ENCODE measurements at places on chromosomes 3 and 15.

DNA sequence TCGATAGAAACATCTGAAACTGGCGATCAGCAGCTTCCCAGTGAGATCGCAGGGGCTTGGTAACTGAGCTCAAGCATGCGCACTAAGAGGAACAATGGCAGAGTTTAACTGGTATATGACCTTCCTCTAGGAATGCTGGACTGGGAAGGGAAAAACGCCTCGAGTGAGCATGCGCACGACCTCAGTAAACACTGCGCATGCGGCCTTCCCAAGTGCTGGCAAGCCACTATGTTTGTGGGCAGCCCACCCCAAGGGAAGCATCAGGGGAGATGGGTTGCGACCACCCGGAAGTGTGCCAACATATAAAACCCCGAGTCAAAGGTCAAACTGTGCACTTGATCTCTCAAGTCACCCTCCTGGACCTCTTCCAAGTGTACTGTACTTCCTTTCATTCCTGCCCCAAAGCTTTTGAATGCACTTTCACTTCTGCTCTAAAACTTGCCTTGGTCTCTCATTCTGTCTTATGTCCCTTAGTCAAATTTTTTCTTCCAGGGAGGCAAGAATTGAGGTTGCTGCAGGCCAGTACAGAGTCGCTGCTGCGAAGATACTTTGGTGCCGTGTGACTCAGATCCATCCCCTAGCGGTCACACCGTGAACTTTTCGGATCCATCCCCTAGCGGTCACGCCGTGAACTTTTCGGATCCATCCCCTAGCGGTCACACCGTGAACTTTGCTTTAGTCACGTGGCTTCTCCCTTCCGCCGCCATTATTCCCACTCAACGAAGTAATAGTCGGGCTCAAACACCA, 243.3 kb downstream of the FAM43A start:
- no peak for DNase-seq

GRCh38 chr3:108153451-108153981, 62.7 kb upstream of the CD47 start:
- DNase-seq, result peak; percentile 49

DNA sequence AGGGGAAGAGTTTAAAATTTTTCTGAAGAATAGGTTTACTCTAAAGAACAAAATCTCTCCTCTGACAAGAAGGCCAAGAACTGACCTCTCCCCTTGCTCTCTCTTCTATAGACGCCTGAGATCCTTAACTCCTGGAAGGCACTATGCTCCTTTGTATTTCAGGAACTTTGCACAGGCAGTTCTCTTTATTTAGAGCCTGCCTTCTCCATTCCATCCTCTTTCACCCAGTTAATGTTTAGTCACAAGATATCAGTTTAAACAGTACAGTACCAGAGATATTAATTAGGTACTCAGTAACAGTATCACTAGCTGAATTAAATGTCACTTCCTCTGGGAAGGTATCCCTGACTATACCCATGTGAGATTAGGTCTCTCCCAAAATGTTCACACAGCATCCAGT, 33.5 kb downstream of the HERC1 start:
- no peak for DNase-seq

GRCh38 chr3:195069501-195070251, 201.3 kb downstream of the XXYLT1 start:
- DNase-seq, result no peak

GRCh38 chr3:22276351-22276750, 525.3 kb upstream of the ZNF385D start:
- DNase-seq, result no peak

DNA sequence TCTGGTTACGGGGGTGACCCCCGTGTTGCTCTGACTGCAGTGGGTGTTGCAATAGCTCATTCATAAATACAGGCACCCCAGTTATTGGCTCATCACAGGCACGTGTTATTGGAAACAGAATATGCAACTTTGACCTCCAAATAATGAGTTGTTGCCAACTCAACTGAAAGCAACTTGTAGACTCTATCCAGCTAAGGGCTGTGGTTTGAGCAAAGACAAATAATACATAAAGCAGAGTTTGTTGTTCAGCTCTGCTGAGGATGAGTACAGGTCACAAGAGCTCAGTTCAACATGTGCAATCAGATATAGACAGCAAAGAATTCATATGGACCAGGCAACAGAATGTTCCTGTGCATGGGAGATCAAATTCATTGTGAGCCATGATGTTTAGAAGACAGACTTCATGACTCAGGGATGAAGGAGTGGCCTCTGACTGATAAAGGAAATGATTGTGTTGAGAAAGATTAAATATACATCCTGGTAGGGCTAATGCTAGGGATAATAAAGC, 87.6 kb upstream of the LRIG1 start:
- no peak for DNase-seq

GRCh38 chr3:195771646-195772300, 40.0 kb downstream of the MUC4 start:
- DNase-seq, result no peak

DNA sequence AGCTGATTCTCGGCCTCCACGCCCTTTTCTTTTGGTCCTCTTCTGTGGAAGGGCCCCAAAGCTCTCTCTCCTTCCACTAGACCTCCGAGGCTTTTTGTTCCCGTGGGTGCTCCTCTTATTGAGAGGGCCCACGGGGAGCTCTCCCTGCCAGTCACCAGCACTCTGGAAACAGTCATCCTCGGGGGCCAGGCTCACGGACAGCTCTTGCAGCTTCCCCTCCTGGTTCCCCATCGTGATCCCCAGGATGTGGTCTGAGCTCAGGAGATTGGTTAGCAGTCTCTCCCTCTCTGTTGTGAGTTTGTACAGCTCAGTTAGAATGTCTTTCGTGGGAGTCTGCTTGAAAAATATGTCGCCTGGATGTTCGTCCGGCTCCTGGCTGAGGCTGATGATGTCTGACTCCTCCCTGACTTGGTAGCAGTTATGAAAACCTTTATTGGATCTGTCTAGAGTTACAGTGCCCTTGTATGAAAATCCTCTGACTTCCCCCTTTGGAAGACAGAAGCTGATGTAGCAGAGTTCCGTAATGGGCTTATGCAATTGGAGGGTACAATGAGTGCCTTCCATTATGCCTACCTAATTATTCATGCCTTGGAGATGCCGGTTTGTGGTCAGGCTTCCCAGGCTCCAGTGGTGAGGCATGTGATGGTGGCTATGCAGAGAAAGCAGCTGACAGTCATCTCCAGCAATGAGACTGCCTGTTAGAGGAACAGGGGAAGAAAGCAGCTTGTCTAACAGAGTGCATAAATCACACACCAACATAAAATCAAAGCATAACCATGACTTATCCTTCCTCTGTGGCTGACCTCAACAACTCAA, 40.0 kb downstream of the FMN1 start:
- peak; percentile 96 for DNase-seq

DNA sequence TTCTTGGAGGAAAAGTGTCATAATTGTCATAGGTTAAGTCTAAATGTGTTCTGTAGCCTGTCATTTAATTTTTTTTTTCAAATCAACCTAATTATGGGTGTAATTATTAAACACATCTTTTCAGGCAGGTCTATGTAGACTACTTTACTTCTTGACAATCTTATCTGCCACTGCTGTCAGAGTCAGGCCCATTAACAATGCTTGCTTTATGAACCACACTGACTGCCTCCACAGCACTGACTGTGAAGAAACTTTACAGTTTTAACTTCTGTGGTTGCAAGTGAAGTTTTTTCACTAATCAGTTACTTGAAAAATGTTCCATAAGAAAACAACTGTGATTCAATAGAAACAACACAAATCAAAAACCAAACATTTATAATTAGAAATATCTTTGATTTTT, 407.8 kb downstream of the PLCL2 start:
- DNase-seq, result no peak

DNA sequence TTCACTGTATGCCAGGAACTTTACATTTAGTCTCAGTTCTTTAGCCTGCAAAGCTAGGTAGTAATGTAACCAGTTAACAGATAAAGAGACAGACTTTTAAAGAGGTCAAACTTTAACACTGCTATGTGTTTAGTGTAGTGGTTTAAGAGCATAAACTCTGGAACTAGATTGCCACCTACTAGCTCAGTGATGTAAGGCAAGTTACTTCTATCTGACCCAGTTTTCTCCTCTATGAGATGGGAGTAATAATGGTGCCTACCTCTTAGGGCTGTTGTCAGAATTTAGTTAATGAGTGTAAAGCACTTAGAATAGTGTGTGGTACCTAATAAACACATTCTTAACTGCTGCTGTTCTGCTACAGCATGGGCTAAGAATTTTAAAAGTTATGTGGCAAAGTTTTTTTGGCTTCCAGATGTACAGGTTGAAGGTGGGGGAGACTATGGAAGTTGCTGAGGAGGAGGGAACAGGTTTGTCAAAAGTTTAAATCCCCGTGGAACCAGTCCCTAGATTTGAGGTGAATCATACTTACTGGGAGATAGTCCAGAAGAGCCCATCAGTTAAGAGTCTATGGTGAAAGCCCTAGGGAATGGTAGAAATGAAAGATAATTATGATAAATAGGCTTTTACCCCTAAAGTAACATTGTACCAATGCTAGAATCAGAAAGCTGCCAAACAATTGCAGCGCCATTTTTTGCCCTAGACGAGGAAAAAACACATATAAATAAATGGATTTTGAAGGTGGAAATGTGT, 13.9 kb downstream of the TSC22D2 start:
- DNase-seq, result no peak

- no peak for DNase-seq
Observed at GRCh38 chr3:177424521-177424920, 227.2 kb upstream of the TBL1XR1 start.

- DNase-seq, result no peak
Observed at GRCh38 chr3:37993820-37994638, 3.4 kb downstream of the VILL start.

DNA sequence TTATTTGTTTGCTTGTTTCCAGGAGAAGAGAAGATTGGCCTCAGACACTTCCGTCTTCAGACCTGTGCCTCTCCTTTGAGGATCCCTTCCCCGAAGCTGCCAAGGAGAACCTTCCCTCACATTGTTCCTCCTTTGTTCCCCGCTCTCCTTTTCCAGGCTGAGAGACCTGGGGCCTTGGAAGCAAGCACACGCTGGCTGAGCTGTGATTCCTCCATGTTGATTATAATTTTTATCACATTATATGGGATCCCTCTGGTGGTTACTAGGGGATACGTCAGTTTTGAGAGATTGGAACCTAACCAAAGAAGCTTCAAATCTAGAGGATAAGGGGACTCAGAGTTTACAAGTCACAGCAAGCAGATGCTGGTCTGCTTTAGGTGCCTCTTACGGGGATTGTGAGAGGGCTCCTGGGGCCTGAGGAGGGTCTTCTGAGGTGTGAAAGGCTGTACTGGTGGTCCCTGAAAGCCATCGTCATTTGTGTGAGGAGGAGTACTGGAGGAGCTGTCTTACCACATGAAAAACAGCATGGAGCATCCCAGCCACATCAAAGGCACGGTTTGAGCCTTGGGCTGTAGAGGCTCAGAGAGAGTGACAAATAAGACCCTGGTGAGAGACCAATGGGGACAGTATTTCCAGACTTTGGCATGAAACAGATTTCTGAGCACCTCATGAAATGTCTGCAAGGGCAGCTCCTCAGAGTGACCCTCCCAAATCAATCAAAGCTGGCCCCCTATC, 760.1 kb upstream of the CFAP20DC start:
- peak; percentile 44 for DNase-seq

GRCh38 chr15:101121511-101122090, 130.2 kb downstream of the CHSY1 start:
- no peak for DNase-seq

All from H4 (cell line).